Activated naive CD4-positive, alpha-beta T cell (primary cell): ENCODE measurements at places on chromosomes 5 and 9.

DNA sequence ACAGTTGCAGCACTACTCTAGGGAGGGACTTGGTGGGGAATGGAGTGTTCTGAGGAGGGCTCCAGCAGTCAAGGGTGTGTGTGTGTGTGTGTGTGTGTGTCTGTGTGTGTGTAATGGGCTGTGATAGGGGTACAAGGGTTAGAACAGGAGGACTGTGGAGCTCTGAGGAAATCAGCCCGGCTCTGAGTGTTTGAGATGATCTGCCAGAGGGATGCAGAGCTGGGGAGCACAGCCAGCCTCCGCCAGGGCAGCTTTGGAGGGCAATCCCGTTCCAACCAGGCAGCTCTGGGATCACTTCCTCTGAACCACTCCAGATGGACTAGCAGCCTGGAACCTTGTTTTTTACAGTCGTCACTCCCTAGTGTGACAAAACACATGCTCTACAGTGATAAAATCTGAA, 3.0 kb upstream of the SLC6A7 start:
- DNase-seq, result no peak

DNA sequence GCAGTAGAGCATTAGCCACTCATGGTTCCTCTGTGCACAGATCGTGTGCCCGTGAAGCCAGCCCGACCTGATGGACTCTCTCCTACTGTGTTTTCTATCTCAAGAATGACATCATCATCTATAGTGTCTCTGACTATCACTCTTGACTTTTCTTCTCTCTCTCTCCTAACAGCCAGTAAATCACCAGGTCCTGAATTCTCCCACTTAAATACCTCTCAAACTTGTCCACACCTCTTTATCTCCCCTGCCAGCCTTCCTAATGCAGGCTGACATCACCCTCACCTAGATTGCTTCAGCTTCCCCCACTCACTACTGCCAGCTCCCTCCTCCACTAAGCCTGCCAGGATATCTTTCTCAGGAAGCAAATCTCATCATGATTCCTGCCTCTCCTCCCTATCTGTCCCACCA, 90.6 kb upstream of the MIER3 start:
- DNase-seq, result no peak

GRCh38 chr5:161105525-161105924, 253.5 kb upstream of the ATP10B start:
- DNase-seq, result no peak

DNA sequence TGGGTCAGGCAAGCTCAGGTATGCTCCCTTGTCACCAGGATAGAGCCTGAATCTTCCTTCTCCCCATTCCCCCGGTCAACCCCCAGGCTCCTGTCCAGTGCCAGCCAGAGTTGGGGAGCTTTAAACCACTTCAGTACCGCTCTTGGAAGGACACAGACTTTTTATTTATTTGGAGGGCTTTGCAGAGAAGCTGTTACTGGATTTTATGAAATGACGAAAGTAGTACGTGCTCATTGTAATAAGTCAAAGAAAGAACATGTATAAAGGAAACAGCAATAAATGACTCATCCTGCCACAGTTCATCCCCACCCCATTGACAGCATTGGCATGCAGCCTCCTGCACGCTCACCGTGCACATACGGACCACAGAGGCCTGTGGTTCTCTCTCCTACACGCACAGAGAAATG, 230.3 kb downstream of the AUH start:
- DNase-seq, result no peak

GRCh38 chr5:76099286-76099702, 16.1 kb downstream of the SV2C start:
- DNase-seq, result no peak

- DNase-seq, result no peak
Measured at GRCh38 chr5:14465776-14466175, 115.8 kb upstream of the OTULINL start.

DNA sequence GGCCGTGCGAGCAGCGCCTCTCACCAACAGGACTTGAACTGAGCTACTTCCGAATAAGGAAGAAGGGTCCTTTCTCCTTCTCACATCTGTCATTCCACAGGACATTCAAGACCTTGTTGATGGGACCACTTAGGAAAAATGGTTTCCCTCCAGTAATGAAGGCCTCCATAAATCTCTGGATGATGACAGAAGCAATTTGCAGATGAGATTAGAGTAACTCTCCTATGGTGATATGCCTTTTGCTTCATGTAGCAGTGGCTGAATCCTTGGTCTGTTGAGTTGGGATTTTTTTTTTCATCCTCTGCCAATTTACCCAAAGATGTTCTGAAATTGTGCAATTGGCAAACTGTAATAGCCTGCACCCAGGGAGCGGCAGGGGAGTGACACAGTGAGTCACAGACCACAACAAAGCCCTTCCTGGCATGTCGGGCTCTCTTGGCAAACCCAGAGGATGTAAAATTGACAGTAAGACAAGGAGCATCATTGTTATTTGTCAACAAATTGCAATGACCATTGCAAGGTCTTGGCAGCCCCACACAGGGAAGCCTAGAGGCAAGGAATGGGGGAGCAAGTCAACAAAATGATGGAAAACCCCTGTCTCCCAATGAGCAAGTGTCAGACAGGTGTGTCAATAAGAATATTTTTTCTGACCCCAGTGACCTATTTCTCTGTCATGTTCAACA, 275.9 kb downstream of the ACTL7B start:
- DNase-seq, result no peak

GRCh38 chr5:177396078-177396477, 4.4 kb downstream of the PFN3 start:
- DNase-seq, result no peak

GRCh38 chr9:18319918-18320445, 154.0 kb upstream of the ADAMTSL1 start:
- DNase-seq, result no peak

GRCh38 chr5:133109655-133110483, 58.1 kb downstream of the HSPA4 start:
- DNase-seq, result no peak

DNA sequence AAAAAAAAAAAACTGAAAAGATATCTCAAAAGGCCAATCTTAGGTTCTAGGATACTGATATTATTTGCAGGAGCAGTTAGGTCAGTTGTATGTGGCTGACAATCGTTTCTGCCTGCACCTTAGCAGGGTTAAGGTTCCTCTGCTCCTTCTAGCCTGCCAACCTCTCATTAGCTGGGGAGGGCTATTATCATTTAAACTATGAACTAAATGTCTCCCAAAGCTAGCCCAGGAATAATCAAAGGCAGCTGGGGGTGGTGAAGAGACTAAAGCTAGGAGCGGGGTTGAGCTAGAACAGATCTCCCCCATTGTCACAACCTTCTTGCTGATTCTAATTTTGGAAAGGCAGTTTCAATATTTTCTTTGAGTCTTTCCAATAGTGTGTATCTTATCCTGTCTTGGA, 99.9 kb downstream of the ICE1 start:
- no peak for DNase-seq

- peak; percentile 24 for DNase-seq
Measured at GRCh38 chr5:150778517-150779396, at the start of gene SMIM3. TSS of gene SMIM3 (plus strand) at chr5:150778757. CDS start at chr5:150795441, 16,684 bp downstream.

- no peak for DNase-seq
Measured at GRCh38 chr9:90647843-90648242, 5.2 kb upstream of the DIRAS2 start.

GRCh38 chr9:68821911-68822310, 116.9 kb downstream of the PIP5K1B start:
- no peak for DNase-seq

DNA sequence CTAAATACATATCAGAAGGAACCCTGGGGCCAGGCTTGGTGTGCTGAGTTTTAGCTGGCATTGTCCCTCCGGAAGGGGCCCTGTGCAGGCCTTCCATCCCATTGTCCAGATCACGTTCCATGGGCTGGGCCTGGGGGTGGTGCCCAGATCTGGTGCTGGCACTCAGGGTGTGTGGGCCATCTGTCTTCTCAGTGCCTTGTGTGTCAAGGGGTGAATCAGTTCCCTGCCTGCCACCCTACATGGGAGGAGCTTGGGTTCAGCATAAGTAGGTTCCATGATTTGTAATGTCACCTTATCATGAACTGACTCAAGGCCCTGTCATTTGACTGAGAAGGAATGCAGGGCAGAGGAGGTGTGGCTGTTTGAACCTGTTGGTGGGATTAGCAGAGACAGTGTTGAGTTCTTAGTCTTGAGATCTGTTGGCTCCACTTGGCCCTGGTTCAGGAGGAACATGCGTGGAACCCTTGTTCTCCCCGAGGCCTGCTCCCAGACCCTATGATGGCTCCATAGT, 176.8 kb downstream of the MACROH2A1 start:
- DNase-seq, result no peak

- DNase-seq, result no peak
Measured at GRCh38 chr5:1405539-1406530, 39.4 kb downstream of the SLC6A3 start.

DNA sequence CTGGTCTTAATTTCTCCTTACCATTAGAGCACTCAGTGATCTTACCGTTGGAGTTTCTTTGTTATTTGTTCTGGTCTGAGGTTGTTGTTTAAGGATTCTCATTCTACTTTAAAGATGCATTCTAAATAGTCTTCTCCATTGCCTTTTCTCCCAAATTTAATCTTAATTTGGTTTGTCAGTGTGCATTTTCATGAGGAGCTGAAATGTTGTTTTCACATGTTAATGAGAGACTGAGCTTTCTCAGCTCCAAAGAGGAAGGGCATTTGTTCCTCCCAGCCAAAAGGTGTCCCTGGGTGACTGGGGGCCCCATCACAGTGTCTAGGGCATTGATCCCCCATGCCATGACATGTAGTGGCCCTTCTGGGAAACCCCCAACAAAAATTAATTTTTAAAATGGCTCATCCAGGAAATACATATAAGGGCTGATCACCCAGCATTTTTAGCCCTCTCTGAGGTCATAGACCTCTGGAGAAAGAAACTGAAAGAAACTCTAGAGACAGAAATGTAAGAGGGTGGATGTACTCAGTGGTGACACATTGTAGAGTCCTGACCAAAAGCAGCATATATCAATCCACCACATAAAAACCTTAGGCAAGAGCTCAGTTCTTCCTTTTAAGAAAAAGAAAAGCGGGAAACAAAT, 240.4 kb upstream of the RAI14 start:
- no peak for DNase-seq

DNA sequence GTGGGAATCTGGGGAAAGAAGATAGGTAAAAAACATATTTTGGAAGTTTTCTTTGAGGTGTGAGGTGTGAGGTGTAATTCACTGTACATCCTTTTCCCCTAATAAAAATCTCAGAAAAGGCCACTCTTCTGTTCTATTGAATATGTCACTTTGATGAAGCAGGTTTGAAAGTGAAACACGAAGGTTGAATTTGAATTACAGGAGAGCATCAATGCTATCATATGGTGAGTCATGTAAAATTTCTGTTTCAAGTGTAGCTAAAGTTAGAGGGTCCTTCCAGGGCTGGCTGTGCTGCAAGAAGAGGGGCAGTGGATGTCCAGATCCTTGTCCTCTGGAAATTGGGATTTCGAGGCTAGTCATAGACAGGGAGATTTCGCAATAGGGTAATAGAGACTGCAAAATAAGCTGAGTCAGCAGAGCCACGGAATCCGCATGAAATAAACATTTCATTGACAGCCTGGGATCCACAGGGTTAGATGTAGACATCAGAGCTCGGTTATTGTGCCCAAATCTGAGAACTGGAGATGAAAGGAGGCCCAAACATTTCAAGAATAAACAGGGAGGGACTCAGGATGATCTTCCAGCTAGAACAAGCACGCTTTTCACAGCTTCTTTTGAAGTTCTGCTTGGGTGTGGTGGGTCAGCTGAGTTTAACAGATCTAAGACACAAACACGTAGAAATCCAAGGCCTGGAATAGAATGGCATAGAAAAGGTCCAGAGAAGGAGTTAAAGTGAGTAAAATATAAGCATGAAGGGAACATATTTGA, 194.4 kb upstream of the CDKN2B start:
- no peak for DNase-seq

GRCh38 chr5:39104221-39104620, 30.0 kb upstream of the RICTOR start:
- DNase-seq, result no peak

GRCh38 chr9:129077236-129077635, 3.7 kb upstream of the DOLPP1 start:
- no peak for DNase-seq

DNA sequence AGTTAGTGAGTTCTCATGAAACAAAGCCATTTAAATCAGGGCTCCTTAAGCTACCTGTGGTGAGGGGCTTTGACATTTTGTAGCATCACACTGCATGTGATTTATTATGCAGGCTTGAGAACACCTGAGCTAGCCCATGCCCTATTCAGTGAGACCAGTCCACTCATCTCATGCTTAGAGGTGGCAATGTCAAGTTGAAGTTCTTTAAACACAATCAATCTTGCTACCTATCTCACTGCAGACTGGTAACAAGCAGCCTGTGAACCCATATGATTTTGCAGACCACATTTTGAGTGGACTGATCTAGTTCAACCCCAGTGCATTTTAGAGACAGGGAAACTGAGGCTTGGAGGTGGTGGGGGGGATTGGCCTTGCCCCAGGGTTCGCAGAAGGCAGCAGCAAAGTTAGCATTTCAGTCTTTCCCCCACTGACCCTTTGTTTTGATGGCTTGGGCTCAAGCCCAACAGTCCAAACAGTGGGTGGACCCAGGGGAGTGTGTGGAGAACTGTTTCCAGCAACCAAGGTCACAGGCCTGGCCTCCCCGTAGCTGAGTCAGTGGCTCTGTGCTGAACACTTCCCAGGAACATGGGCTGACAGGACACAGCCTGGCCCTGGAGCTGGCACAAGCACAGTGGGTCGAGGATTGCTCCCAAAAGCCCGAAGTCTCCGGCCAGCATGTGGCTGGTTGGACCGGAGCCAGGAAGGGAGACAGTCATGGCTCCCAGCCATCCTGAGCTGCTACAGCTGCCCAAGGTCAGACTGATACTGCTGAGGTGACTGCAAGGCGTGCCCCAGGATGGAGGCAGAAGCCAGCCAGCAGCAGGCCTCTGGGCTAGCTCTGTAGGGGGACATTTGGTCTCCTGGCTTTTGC, 95.3 kb downstream of the RGS3 start:
- no peak for DNase-seq

DNA sequence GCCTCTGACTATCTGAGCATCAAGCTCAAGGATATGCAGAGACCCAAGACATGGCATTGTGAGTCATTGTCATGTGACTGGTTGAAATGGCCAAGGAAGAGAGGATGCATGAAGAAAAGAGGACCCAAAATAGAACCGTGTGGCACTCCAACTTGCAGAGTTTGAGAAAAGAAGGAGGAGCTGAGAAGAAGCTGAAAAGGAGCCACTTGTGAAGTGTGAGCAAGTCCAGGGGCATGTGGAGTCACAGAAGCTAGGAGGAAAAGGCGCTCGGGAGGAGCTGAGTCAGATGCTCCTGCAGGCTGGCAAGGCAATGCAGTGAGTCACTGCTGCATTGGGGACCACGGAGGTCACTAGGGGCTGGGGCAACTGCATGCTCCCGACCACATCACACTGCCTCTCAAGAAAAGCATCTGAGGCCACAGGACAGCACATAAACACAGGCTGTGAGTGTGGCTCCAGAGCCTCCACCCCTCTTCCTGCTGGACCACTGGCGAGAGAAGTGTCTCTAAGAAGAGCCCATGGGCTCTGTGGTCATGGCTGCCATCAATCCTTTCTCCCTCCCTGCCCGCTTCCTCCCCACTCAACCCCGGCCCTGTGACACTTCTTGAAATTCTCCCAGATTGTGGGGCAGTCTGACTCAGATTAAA, 197.6 kb downstream of the DRD1 start:
- DNase-seq, result no peak

GRCh38 chr5:111132076-111132475, 39.9 kb downstream of the WDR36 start:
- no peak for DNase-seq

GRCh38 chr9:131190191-131190590, 64.8 kb downstream of the NUP214 start:
- no peak for DNase-seq

- DNase-seq, result no peak
Measured at GRCh38 chr5:67807439-67807888, 408.1 kb upstream of the PIK3R1 start.
